Activated CD8-positive, alpha-beta T cell treated with anti-CD3 and anti-CD28 coated beads, Interleukin-2, amount 10 ng/mL, durations not matched to agents 7 days and 5 days (primary cell): ENCODE measurements at places on chromosomes 4 and X. TPM values are rescaled to one million over a fixed set of nuclear protein-coding genes. Genes with fewer than 3 reads are reported as not detected.

FAM236B gene
- not detected for total RNA-seq

JAKMIP1 gene
- 9.3 TPM for total RNA-seq

DNA sequence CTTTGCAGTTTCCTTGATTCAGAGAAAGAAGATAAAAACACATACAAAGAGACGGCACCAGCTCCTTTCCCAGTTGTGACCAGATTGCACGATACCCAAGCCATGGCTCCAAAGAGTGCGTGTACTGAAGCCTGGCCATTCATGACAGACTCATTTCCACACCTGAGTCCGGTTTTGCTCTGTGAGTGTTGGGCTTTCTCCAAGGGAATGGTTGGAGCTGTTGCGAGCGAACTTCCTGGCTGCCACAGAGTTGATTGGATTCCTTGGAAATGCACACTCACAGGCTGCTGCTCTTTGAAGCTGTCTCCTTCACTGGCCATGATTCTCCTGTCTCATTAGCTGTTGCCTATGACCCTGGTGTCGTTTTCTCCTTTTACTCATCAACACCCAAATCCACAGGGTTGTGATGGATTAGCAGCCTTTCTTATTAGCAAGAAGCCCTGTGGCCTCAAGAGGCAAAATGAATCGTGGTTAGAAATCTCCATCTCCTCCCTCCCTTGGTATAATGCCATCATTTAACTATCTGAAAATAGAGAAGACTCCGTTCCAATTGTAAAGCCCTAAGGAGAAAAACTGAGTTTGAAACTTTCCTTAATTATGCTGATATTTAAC, 43.9 kb upstream of the BBS12 start:
- H3K27me3 ChIP-seq: peaks cover 7% of the 10 kb centered on the region
- H3K4me1 ChIP-seq: peaks cover 37% of the 10 kb centered on the region
- no peak overlapping the region for H3K27ac ChIP-seq
- H3K4me3 ChIP-seq: no peak overlapping the region

GRCh38 chr4:87427518-87427868, 5.1 kb downstream of the NUDT9 start:
- no peak overlapping the region for H3K4me3 ChIP-seq
- H3K27ac ChIP-seq: no peak overlapping the region
- H3K36me3 ChIP-seq: peaks cover 3% of the 10 kb centered on the region

DNA sequence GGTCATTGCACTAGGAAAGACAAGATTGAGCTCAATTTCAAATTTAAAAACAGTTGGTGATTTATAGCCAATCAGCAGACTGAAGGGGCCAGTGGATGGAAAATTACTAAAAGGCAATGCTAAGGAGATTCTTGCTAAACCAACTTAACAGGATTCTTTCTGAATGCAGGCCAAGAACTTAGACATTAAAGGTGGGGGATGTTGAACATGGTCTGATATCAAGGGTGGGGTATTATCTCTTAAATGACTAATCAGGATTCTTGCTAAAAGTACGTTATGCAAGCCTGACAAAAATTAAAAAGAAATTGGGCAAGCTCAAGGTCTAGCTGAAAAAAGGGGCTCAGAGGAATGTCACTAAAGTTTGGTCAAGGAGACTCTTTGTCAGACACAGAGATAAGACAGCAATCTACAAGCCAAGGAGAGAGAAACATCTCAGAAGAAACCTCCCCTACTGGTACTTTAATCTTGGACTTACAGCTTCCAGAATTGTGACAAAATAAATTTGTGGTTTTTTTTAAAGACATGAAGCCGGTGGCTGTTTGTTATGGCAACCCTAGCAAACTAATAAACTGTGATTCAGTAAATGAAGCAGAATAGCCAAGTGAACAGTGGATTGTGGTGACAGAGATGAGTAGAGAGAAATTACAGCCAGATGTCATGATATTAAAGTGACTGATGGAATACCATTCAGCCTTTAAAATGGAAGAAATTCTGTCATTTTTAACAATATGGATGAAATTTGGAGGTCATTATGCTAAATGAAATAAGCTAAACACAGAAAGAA, 120.3 kb upstream of the KLHL4 start:
- no peaks in the 10 kb centered on the region for H3K36me3 ChIP-seq
- no peak overlapping the region for H3K4me3 ChIP-seq
- no peaks in the 10 kb centered on the region for H3K4me1 ChIP-seq
- H3K27me3 ChIP-seq: no peaks in the 10 kb centered on the region
- DNase-seq: no peak

DNA sequence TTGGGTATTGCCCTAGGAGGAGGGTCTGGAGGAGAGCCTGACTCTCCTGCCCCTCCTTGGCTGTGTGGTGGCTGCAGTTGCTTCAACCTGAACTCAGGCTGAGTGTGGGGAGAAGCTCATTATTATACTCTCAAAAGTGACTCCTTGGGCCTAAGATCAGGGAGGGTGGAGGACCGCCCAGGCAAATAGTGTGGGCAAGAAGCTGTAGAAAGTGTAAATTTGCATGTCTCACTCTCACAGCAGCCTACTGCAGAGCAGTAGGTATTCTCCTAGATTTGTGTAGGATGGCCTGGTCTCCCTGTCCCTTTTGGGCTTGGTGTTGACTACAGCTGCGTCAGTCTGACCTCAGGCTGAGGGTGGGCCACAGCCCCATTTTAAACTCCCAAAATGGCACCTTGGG, 156.1 kb downstream of the ZNF330 start:
- no peaks in the 10 kb centered on the region for H3K36me3 ChIP-seq
- H3K27me3 ChIP-seq: no peaks in the 10 kb centered on the region
- DNase-seq: no peak
- no peak overlapping the region for H3K27ac ChIP-seq
- no peaks in the 10 kb centered on the region for H3K4me1 ChIP-seq
- no peak overlapping the region for H3K4me3 ChIP-seq

GRCh38 chr4:171875291-171875690, 62.1 kb downstream of the GALNTL6 start:
- no peak for DNase-seq
- no peak overlapping the region for H3K27ac ChIP-seq
- H3K27me3 ChIP-seq: no peaks in the 10 kb centered on the region

DNA sequence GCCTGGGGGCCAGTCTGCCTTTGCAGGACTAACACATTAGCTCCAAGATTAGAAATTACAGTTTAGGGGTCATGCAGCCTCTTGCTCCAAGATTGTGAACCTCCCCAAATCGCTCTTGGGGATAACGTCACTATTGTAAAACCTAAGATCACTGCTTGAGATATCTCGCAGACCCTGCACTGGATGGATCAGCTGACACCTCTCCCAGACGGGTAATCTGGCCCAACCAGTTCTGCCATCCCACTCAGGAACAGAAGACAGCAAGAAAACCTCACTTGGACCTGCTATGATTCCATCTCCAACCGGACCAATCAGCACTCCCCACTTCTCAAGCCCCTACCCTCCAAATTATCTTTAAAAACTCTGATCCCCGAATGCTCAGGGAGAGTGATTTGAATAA, 431.2 kb downstream of the GPM6A start:
- H3K4me1 ChIP-seq: no peaks in the 10 kb centered on the region
- H3K4me3 ChIP-seq: no peak overlapping the region
- H3K27me3 ChIP-seq: no peaks in the 10 kb centered on the region
